ENCODE measurements at places on chromosomes 13 and 19. TPM values are rescaled to one million over a fixed set of nuclear protein-coding genes. Genes with fewer than 3 reads are reported as not detected.
A peak's percentile ranks its signal among the peaks of the same experiment; 100 is the strongest.

DNA sequence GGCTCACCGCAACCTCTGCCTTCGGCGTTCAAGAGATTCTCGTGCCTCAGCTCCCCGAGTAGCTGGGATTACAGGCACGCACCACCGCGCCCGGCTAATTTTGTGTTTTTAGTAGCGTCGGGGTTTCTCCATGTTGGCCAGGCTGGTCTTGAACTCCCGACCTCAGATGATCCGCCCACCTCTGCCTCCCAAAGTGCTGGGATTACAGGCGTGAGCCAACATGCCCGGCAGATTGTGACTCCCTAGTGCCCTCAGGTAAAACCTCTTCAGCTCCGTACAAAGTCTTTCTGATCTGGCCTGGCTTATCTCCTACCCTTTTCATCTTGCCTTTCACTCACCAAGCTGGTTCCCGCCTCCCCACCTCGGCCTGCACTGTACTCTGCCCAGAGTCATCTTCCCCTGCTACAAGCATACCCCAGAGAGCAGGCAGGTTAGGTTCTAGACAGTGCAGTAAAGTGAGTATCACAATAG, 15.0 kb downstream of the BICRA start:
- no peak for DNase-seq

The BRCA2 gene
- total RNA-seq = 6.1 TPM

The PPM1N gene
- not detected for total RNA-seq

GRCh38 chr13:98794498-98794897, 42.0 kb upstream of the SLC15A1 start:
- DNase-seq = no peak

DNA sequence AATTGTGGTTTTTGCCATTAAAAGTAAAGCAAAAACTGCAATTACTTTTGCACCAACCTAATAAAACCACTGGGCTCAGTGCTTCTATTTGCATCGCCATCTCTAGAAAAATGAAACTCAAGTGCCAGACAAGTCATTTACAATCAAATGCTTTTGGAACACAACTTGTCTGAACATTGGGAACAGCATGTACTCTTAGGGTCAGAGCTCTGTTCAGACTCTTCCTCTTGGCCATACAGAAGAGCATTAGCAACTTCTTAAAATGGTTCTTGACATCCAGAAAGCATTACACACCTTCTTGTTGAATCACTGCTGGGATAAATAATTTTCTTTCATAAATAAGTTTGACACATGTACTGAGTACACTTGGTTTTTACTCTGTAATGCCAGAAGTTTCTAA, 272.5 kb downstream of the DCLK1 start:
- no peak for DNase-seq

- DNase-seq = no peak
These were observed 16.4 kb downstream of the OR7A5 start for GRCh38 chr19:14818588-14818987.

The CACNG7 gene
- total RNA-seq = not detected

DNA sequence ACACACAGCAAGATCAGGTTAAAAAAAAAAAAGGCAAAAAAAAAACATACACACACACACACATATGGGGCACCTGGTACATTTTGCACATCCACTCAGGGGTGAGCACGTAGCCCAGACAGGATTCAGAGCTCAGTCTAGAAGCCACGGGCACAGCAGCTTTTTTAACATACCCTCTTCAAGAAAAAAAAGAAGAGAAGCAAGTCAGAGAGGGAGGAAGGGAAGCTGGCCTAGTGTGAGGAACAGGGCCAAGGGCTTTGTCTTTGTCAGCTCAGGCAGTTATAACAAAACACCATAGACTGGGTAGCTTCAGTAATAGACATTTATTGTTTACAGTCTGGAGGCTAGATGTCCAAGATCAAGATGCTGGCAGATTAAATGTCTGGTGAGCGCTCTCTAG, 2.3 kb upstream of the TPM4 start:
- no peak for DNase-seq

The HSH2D gene
- total RNA-seq = not detected

DNA sequence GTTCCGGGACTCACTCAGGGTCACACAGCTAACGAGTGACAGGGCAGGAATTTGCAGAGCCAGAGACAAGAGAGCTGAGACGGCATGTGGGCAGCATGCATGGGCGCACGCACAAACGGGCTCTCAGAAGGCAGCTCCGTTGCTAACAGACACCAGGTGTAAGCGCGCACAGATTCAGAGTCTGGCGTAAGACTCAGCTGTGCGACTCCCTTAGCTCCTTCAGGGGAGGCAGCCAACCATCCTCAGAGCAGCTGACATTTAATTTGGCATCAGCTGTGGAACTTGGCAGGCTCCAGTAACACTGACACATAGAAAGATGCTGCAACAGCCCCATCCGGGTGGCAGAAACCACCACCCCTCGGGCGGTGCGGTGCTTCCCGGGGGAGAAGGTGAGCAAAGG, 7.5 kb upstream of the TM6SF2 start:
- no peak for DNase-seq

DNA sequence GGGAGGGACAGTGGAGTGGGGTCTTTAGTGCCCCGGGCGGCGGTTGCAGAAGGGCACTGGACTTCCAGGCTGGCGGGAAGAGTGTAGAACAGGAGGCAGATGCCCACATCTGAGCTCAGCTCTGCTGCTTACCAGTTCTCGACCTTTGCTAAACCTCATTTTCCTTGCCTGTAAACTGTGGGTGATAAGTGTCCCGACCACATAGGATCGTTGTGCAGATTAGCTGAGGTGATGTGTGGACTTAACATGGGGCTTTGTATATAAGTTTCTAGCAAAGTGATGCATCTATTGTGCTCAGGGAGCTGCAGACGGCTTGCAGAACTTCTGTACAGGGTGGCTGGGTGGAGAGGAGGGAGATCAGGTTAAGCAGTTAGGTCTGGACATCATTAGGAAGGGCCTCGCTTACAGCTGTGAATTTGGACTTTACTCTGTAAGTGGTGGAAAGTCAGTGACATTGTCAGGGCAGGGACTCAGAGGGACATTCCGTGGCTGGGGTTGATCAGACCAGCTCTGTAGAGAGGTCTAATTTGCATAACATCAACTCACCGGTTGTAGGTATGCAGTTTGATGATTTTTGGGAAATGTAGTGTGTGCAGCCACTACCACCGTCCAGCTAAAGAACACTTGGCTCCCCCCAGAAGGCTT, 70.0 kb downstream of the SPATA13 start:
- DNase-seq = no peak

The KIR3DL1 gene
- total RNA-seq = not detected

DNA sequence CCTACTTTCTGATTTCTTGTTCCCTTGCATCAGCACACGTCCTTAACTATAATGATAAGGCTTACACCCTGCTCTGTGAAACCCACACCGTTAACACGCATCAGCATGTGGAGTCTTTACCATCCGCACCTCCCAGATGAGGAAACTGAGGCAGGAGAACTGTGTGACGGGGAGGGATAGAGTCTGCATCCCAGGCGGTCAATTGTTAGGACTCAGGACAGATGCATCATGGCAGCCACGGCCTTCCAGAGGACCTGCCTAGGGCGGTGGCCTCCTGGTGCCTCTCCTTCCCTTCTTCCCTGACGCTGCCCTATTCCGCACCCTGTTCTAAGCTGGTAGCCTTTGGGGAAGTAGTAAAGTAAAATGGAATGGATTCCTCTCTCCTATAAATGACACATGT, 326.0 kb downstream of the TEX29 start:
- no peak for DNase-seq

- DNase-seq = no peak
These were observed 1341.2 kb upstream of the SPRY2 start for GRCh38 chr13:81682081-81682630.

DNA sequence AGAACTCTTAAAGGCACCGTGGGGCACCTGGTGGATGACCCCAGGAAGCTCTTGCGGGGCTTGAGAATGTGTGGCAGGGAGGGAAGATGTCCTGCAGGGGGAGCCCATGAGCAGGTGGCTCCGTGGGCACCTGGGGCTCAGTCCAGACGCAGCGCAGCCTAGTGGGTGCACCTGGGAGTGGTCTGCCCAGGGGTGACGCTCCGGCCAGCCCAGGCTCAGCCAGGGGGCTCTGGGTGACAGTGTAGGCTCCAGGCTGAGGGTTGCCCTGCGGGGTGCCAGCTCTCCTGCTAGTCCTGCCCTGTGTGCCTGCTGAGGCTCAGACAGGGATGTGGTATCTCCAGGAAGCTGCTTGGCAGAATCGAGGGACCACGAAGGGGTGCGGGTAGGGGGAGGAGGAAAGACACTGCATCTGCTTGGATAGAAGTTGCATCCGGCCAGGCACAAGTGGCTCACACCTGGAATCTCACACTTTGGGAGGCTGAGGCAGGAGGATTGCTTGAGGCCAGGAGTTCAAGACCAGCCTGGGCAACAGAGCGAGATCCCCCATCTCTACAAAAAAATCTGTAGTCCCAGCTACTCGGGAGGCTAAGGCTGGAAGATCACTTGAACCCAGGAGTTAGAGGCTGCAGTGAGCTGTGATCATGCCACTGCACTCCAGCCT, 15.0 kb upstream of the PGLS start:
- DNase-seq = peak; percentile 66

GRCh38 chr19:16627193-16627927, 644 bp downstream of the MED26 start:
- DNase-seq = no peak

- DNase-seq = no peak
These were observed 146.5 kb downstream of the PCCA start for GRCh38 chr13:100235311-100235901.

The GATAD2A gene
- total RNA-seq = 69.1 TPM

The ZNF541 gene
- total RNA-seq = 0.69 TPM

GRCh38 chr13:45179428-45179827, 21.4 kb downstream of the KCTD4 start:
- DNase-seq = no peak

The SIGLEC11 gene
- total RNA-seq = not detected

- no peak for DNase-seq
These were observed 63.0 kb downstream of the TBC1D4 start for GRCh38 chr13:75418997-75419396.

DNA sequence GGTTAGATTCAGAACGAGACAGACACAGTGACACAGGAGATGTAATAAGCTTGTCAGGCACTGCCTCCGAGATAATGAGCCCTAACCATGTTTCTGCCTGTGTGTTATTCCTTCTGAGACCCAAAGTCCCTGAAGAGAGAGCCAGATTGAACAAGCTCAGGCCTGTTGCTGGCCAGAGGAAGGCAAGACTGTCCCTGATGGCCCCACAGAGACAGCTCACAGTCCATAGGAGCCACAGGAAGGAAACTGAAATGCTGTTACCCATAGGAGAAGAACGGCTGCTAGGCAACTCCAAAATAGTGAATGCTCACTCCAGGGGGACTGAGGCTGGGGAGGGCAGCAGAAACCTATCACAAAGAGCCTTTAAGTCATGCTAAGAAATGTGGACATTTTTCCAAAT, 31.8 kb upstream of the RFXAP start:
- no peak for DNase-seq

DNA sequence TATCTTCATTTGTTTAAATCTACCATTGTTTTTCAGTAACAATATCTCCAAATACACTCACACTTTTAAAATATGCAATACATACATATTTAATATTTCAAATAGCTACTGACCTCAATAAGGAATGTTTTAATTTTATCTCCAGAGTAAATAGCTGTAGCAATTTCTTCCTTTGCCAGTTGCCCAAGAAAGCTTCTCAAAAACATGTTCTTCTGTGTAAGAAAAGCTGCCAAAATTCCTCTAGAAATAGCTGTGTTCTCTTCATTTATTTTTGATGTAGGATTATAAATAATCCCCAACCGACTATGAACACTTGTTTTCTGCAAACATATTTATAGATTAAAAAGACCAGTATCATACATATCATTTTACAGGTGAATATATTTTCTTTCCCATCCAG, 150.5 kb downstream of the UGGT2 start:
- DNase-seq = no peak

- DNase-seq = no peak
These were observed 51.1 kb downstream of the MLLT1 start for GRCh38 chr19:6228551-6229215.

- no peak for DNase-seq
These were observed 1531.7 kb upstream of the SPRY2 start for GRCh38 chr13:81872581-81872980.

- DNase-seq = no peak
These were observed 47.8 kb downstream of the PEPD start for GRCh38 chr19:33473653-33474305.

DNA sequence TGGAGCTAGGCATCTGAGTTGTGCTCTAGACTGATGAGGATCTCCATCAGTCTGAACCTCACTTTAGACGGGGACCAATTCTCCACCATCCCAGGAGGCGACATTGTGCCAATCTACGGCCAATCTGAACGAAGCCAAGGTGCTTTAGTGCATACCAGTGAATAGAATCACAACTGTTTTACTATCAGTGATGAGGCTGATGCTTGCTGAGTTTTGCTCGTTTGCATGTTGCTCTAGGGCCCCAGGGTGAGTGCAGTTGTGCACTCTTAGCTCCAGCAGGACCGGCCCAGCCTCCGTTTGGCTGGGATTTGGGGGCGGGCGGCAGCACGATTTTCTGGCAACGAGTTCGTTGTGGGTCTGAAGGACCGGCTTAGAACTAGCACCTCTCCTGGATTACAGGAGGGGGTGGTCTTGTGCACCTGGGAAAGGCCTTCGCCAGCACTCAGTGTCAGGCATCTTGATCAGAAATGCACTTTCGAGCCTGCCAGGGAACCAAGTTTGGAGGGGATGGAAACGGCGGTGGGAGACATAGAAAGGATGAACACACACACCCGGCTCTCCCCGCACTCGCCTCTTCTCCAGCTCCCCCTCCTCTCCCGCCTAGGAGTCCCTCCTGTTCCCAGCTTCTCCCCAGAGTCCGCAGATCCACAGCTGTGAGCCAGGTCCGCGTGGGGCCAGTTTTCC, 4.4 kb downstream of the GSX1 start:
- no peak for DNase-seq

DNA sequence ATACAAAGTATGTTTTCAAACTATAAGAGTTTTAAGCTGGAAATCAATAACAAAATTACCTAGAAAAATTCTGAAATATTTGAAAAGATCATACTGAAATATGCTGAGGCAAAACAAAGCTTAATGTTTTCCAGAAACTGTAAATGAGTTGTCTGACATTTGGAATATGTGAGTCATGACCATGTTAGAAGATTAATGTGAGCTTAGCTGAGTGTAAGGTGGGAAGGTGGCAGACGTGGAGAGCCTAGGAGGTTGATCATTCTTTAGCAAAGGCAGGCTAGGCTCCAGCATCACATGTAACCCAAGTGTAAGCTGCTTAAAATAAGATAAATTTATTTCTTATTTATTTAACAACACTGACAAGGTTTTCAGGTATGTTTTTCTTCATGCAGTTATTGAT, 2086.1 kb upstream of the PCDH20 start:
- DNase-seq = no peak
